Hematopoietic multipotent progenitor cell treated with erythropoietin and hydrocortisone succinate and interleukin-3 and kit ligand, for 6 days (in vitro differentiated cells): ENCODE measurements at places on chromosomes 5 and 9.

DNA sequence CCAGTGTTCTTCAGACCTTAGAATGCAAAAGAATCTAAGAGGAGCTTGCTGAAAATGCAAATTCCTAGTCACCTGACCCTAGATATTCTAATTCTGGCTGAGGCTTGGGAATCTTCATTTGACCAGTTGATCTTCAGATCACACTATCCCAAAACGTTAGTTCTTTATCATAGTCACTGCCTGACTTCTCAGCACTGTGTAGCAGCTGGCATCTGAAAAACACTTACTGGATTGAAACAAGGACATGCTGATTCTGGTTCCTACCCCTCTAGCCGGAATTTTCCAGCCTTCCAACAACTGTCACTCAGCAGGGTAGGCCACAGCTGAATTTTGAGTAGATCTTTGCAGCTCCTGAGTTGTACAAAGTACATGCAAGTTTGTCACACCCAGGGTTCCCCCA lies 72.2 kb downstream of the EBF1 start:
- DNase-seq = no peak

DNA sequence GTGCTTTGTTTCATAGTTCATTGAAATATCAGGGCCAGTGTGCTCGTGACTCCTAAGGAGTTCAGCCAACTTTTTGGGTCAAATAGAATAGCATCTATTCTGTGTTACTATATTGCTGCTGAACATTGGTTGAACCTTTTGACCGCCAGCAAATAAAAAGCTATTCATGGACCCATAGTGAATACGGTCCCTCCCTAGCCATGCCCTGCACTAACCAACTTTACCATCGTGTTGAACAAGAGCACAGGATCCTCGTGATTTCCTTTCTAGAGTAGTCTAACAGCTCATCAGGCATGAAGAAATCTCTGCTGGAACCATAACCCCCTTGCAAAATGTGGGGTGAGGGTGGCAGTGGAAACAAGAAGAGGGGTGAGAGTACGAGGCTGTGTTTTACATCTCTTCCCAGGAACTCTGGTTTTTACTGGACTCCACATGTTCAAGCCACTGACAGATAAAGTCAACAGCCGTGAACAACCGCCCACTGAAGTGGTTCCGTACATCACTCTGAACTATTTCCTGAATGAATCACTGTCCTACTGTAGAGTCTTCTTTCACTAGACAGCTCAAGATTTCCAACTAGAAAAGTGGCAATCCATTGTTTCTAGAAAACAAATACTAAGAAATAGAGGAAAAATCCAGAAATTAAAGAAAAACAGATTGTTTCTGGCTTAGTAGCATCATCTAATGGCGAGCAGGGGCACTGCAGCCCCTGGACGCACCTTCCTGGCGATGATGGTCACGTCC lies 70.1 kb upstream of the SPATA31E1 start:
- DNase-seq = peak; percentile 72

DNA sequence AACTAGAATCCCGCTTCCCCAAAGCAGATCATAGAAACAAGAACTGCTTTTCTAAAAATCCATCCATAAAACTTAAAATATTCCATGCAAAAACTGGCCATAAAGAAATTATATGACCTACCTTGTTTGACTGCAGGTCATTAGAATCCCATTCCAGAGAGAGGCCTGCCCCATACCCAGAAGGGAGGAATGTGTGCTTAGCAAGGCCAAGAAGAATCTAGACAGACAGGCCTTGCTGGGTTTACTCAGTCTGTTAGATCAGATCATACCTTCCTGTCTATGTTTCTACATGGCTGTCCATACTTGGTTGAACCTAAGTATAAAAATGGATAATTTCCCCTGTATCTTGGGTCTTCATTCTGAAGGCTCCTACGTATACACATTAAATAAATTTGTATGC lies 358.8 kb upstream of the TRPC7 start:
- DNase-seq = no peak

DNA sequence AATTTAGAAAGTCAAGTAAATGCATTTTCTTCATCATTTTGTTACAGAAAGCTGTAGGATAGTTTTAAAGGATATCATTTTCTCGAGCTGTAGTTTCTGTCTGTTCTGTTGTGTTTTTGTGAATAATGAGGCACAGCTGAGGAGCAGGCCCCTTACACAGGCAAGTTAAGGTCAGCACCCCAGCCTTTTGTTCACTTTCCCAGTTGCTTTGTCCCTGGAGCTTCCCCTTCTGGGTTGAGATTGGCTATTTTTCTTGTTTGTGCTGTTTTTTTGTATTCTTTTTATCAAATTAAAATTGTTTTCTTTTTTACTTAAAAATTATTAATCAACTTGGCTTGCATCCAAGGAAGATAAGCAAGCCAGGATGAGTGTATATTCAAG lies 213.8 kb upstream of the ACTBL2 start:
- DNase-seq = no peak

- no peak for DNase-seq
Measured at GRCh38 chr5:77301447-77301883, 91.0 kb downstream of the PDE8B start.

DNA sequence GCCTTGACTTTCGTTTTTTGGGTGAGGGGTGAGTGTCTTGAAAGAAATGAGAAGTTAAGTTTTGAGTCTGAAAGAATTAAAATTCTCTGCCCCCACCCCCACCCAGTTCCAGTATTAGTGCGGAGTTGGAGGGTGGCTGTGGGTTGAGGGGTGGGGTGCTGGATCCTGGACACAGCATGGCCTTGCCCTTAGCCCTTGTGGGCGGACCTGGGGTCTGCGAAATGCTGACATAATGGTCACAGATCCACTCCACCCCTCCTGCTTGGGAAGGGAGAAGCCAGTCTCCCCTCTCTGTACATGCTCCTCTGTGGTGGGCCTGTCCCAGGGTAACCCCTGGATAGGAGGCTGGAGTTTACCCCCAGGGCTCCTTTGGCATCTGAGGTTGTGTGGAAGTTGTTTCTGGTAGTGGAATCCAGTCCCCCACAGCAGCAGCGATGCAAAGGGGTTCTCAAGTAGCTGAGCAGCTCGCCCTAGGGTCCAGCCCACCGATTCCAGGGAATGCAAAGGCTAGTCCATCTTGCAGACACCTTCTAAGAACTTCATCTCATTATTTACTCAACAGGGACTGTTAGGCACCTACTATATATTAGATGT lies 42.8 kb upstream of the TCF7 start:
- no peak for DNase-seq

DNA sequence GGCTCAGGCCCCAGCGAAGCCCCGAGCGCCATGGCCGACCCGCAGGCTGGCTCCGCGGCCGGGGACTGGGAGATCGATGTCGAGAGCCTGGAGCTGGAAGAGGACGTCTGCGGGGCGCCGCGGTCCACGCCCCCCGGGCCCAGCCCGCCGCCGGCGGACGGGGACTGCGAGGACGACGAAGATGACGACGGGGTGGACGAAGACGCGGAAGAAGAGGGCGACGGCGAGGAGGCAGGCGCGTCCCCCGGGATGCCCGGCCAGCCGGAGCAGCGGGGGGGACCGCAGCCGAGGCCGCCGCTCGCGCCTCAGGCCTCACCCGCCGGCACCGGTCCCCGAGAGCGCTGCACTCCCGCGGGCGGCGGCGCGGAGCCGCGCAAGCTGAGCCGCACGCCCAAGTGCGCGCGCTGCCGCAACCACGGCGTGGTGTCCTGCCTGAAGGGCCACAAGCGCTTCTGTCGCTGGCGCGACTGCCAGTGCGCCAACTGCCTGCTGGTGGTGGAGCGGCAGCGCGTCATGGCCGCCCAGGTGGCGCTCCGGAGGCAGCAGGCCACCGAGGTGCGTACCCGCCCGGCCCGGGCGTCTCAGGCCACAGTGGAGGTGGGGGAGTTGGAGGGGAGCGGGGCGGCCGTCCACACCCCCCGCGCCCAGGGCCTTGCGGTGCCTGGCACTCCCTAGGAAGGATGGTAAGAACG lies 1.6 kb downstream of the DMRT2 start:
- peak; percentile 44 for DNase-seq

DNA sequence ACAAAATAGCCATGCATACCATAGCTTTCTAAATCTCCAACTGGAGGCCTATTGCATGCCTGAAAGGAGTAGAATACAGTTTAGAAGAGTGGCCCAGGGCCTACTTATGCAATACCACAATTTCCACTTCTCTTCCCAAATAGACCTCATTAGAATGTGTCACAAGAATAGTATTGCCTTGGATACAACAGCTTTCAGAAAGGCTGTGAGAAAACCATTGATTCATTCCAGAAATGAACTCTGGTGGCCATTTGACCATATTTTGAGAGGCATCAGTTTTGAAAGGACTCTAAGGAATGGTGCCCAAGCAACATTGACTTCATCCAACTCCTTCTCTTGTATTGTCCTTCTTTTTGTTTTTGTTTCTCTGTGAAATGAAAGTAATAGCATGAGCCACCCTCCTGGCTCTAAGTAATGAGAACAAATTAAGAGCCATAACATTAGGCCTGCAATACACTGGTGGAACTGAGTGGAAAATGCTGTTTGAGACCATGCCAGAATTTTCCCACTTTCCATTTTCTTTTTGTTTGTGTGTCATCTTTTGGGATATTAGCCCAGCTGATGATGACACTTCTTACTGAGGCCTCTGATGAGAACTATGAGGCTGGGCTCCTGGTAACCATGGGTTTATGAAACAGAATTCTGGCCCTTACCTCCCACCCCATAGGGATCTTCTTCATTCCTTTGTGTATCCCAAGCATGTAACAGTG lies 90.2 kb downstream of the TMEM174 start:
- DNase-seq = no peak

DNA sequence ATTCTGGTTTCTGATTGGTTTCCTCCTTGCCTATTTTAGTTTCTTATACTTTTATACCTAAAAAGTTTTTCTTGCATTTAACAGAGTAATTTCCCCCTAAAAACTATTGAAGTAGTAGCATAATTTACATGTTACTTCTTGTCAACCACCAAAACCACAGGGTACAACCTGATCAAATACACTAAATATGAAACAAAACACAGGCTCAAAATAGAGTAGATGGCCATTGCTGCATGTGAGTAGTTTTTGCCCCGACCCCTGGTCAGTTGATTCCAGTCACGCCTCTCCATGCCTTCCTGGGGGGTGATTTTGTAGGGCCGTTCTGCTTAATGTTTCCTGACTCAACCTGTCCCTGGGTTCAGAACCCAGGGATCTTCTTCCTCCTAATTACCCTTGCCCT lies 101.8 kb downstream of the TLE4 start:
- no peak for DNase-seq
